ENCODE measurements at places on chromosomes 5 and 9.
A peak's percentile ranks its signal among the peaks of the same experiment; 100 is the strongest.

DNA sequence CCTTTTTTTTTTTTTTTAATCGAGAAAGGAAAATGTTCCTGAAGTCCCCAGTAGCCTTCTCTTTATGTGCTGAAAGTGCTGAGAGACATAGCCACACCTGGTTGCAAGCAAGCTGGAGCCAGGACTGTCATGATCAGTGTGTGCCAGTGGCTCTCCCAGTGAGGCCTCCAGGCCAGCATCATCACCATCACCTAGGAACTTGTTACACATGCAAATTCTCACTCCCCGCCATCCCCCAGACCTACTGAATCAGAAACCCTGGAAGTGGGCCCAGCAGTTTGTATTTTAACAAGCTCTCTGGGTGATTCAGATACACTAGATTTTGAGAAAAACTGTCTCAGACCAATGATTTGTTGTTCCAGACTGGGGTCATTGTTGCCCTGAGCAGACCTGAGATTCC lies 181.9 kb upstream of the GLRA1 start:
- DNase-seq: no peak

GRCh38 chr5:150516011-150516410 lies 8.1 kb downstream of the NDST1 start:
- DNase-seq: peak; percentile 31

- DNase-seq: peak; percentile 64
Observed at GRCh38 chr5:54904425-54904824, 81.0 kb downstream of the ESM1 start.

DNA sequence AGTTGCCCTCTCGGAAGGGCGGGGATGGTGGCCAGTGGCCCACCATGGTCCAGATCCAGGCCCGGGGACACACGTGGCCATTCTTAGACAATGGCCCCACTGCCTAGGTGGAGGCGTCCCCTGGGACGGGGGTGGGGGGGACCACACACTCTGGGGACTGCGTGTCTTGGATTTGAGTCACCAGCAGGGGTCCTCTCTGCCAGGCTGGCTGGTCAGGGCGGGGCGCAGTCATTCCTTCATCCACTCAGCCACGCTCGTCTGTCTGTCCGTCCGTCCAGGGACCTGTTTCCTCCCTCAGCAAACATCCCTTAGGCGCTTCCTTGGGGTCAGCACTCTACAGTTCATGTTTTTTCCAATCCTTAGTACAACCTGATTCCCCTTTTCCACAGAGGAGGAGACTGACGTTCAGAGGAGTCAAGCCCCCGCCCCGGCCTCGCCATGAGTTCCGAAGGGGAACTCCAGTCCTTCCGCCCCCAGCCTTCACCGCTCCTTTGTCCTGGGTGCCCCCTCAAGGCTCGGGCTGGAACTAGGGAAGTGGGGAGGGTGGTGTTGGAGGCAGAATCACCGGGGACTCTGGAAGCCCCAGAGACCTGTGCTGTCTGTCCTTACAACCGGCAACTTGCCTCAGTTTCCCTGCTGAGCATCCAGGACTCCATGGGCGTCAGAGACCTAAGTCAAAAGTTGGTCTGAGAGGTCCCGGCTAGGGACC lies 276.6 kb upstream of the MVB12B start:
- peak; percentile 16 for DNase-seq

DNA sequence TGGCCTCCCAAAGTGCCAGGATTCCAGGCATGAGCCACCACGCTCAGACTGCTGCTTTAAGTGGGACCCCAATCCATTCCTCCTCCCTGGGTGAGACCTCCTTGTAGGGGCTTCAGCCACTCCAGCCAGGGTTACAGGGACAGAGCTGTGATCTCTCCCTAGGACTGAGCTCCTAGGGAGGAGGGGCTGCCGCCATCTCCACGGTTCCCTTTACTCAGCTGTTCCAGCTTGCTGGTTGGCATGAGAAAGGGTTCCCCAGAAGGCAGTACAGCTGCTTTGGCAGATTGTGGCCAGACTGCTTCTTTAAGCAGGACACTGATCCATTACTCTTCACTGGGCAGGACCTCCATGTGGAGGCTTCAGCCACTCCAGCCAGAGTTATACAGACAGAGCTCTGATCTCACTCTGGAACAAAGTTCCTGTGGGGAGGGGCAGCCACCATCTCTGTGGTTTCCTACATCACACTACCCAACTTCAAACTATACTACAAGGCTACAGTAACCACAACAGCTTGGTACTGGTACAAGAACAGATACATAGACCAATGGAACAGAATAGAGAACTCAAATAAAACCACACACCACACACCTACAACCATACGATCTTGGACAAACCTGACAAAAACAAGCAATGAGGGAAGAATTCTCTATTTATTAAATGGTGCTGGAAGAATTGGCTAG lies 7.2 kb downstream of the INSL6 start:
- DNase-seq: no peak

DNA sequence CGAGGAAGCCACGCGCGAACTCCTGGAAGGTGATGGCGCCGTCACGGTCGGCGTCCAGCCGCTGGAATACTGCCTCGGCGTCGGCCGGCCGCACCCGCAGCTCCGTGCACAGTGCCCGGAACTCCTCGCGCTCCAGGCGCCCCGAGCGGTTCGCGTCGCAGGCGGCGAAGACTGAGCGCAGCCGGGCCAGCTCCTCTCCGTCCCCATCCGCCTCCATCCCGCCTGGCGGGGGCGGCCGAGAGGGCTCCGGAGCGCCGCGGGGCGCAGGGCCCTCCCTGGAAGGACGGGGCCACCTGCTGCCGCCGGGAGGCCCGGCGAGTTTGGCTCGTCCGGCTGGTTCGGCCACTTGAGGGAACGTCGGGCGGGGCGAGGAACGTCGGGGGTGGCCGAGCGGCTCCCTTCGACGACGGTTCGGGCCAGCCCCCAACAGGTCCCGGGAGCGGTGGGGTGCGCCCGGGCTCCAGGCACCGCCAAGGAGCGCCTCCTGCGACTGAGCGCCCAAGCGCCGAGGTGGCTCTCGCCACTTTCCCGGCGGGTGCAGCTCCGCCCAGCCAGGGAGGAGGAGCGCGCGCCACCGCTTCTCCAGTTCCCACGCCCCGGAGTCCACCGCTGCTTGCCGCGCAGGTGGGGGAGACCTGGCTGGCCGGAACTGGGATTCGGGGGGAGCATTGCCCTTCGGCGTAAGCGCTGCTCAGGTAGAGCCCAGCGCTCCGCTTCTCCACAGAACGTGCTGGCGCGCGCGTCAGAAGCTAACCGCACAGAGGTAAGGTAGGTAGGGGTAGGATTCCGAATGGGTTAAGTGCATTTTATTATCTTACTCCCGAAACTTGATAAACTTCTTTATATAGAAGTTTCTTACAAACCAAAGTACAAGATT lies at the start of gene RASEF:
RASEF (minus strand) TSS at position 492 of the 877 bp plus-strand sequence; CDS start at position 217, 275 bp downstream.
- DNase-seq: peak; percentile 76

DNA sequence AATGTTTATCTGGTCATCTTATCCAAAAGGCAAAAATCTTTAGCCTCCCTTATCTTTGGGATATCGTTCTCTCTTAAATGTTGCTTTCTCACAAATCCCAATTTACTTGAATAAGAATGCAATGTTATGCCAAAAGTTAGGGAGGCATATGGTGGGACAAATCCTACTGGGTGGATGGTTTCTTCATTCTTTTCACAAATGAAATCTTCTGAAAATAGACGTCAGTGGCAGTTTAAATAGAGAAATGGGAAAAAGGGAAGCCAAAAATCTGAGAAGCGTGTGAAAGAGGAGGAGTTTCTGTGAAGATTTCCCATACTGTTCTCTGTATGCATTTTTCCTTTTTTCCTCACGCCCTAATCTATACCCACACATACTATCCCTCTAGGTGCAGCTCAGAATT lies 2.5 kb upstream of the PCDHAC1 start:
- DNase-seq: no peak

GRCh38 chr5:42648915-42649314 lies 107.7 kb upstream of the CCDC152 start:
- DNase-seq: no peak

GRCh38 chr5:72433522-72433921 lies 73.7 kb downstream of the ZNF366 start:
- no peak for DNase-seq

GRCh38 chr5:157025093-157025698 lies 33.7 kb downstream of the HAVCR1 start:
- DNase-seq: no peak

- DNase-seq: no peak
Observed at GRCh38 chr5:166562246-166562645, 1729.2 kb upstream of the WWC1 start.

DNA sequence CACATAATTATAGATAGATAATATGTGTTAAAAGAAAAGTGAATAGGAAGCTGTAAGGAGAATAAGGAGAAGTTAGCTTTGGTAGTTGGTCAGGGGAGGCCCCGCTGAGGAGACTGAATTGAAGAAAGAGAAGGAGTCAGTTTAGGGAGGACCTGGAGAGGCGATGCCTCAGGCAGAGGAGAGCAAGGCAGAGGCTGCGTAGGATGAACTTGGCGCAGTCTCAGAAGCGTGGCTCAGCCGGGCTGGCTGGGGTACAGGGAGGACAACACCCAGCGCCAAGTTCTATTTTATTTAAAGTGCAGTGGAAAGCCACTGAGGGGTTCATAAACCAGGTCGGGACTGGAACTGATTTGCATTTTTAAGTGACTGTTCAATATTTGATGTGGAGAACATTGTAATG lies 68.5 kb downstream of the PTCD2 start:
- DNase-seq: no peak

DNA sequence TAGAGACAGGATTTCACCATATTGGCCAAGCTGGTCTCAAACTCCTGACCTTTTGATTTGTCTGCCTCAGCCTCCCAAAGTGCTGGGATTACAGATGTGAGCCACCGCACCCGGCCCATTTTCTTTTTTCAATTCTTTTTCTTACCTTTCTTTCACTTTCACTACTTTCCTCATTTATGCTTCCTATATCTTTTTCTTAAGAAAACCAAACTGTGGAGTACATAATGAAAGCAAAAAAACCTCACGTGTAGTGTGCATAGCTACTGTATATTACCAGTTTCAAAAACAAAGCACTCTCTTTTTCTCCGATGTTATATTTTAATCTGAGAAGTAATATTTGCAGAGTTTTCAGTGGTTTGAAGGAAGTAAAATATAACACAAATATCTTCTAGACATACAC lies 8.0 kb upstream of the CAST start:
- no peak for DNase-seq

DNA sequence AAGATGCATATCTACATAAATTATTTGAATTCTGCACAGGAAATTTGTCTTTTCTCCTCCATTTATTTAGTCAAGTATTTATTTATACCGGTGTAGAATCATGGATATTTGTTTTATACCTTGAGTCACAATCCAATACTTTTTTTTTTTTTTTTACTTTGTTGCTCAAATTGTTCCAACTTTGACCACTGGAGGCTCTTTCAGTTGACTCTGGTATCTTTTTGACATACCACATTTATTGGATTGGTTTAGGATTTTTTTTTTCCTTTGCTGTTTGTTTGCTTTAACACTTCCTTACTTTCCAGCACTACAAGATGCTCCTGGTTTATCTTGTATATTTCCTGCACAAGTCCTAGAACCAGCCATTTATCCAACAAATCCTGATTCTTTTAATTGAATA lies 543.1 kb upstream of the RIOK2 start:
- DNase-seq: no peak

GRCh38 chr9:137809040-137809576 lies 68.5 kb upstream of the CACNA1B start:
- no peak for DNase-seq

GRCh38 chr9:130672933-130673615 lies 8.7 kb downstream of the PRDM12 start:
- no peak for DNase-seq

DNA sequence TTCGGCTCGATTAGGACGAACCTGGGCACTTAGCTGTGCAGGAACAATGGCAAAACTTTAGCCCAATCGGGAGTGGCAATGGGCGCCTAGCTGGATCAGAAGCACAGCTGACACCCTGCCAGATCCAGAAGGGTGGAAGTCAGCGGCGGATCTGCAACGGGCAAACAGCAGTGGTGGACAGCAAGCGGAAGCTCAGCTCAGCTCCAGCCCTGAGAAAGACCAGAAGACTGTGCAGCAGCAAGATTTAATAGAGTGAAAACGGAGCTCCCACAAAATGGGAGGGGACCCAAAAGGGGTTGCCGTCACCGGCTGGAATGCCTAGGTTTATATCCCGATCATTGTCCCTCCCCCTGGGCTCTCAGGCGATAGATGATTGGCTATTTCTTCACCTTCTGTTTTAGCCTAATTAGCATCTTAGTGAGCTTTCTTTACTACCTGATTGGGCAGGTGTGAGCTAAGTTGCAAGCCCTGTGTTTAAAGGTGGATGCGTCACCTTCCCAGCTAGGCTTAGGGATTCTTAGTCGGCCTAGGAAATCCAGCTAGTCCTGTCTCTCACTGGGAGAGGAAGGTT lies 1237.9 kb downstream of the CDH12 start:
- no peak for DNase-seq

GRCh38 chr5:64340293-64340692 lies 165.5 kb upstream of the RGS7BP start:
- no peak for DNase-seq

- no peak for DNase-seq
Observed at GRCh38 chr5:150065886-150066285, 20.5 kb downstream of the CSF1R start.

- no peak for DNase-seq
Observed at GRCh38 chr9:5557606-5558587, 47.6 kb downstream of the PDCD1LG2 start.

DNA sequence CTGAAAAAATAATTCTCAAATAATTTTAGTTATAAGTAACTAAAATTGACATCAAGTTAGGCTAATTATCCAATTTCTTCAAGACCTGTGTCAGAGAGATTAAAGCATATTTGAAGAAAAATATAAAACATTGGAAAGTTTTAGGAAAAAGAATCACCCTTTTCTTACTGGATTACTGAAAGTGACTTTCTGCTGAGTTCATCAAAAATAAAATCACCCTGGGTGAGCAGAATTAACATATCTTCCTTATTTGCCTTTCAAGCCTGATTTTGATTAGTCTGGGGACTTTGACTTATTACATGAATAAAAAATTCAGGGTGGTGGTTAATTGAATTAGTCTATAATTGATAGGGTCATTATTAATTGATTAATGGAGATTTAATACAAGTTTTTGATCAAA lies 252.3 kb upstream of the HAPLN1 start:
- DNase-seq: no peak

DNA sequence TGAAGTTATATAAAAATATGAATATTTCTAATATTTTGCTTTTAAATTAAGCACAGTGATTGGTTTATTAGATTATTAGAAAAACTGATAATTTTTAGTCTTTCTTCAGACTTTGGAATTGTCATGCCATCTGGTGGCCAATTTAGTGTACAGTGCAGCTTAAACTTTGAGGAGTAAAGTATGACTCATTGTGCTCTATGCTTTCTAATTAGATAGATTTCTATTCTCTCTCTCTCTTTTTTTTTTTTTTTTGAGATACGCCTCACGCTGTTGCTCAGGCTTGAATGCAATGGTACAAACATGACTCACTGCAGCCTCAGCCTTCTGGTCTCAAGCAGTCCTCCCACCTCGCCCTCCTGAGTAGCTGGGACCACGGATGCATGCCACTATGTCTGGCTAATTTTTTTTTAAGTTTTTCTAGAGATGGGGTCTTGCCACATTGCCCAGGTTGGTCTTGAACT lies 42.1 kb upstream of the GPR21 start:
- peak; percentile 45 for DNase-seq

DNA sequence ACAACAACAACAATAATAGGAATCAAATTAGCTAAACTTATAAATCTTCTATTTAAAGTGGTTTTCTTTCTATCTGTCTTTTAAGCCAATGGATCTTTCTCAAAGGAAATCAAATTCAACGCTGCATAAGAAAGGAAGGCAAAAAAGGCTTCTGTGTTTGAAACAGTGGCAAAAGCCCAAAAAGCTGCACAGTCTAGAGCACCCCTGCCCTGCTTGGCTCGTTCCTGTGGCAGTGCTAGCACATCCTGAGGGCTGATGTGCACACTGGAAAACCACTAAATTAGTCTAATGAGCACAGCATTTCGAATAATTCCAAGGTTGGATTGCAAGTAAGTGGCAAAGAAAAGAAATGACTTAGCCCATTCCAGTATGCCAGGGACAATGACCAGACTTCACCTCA lies 80.7 kb downstream of the AP3B1 start:
- DNase-seq: no peak
